Esophagus squamous epithelium (tissue), 5 donors: ENCODE measurements at places on chromosomes 16 and 17.

DNA sequence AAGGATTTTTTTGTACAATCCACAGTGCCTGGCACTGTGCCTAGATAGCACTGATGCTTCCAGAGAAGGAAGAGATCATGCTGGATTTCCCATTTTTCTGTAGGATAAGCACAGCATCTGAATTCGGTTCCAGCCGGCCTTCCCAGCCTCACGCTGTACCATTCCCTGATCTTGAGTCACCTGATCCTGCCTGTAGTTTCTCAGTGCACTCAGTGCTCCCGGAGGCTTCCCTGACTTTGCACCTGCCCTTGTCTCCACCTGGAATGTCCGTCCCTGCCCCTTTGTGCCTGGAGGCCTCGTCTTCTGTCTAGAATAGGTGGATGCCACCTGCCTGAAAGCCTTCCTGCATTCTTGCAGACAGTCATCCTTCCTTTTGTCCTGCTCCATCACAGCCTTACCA is 179.9 kb downstream of the CCDC182 start:
- DNase-seq = no peak

GRCh38 chr16:50797456-50797855 is 55.6 kb downstream of the CYLD start:
- no peak for DNase-seq

DNA sequence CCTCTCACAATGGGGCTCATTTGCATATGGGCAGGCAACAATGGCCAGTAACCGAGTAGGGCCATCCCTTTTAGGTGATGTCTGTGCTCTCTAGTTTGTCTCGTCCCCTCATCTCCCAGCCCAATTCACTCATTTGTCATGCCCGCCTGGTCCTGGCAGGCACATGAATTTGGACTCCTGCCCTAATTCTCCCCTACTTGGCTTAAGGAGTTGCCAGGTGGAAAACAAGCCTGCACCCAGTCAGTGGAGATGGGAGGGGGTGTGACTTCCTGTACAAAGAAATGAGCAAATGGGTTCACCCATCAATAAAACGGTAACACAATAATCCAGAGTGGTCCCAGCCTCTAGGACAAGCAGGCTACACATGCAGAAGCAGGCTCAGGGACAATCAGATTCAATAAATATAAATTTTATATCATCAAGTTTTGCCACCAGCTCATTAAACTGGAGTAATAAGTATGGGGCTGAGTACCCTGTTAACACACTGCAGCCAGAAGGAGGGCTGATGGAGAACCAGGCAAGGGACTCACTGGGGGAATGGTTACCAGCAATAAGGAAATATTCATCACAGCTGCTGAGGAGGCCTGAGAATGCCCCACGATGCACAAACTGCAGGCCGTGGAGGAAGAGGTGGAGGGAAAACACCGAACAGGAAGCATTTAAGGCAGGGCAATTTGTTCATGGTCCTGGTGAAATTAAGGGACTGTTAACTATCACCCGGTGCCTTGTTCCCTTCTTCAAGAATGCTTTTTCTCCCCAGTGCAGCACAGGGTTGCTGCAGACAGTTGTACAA is 84.4 kb upstream of the GPRC5B start:
- DNase-seq = no peak

- no peak for DNase-seq
These were observed 2.0 kb upstream of the KRTAP2-3 start for GRCh38 chr17:41061964-41062363.

DNA sequence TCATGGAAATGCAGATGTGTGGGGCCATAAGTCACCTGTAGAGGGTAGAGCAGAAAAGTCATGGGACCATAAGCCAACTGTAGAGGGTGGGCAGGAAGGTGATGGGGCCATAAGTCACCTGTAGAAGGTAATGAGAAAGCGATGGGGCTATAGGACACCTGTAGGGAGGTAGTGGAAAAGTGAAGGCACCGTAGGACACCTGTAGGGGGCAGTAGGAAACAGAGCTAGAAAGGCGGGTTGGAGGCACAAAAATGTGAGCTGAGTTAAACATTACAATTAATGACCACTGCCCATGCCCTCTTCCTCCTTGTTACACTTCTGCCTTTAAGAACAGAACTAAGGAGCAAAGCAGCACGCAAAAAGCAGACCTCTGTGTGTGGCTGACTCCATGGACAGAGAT is 150.1 kb downstream of the SHISA6 start:
- no peak for DNase-seq

- DNase-seq = no peak
These were observed 139.3 kb upstream of the ZNF267 start for GRCh38 chr16:31734265-31734664.
